ENCODE measurements at places on chromosomes 4 and X.

DNA sequence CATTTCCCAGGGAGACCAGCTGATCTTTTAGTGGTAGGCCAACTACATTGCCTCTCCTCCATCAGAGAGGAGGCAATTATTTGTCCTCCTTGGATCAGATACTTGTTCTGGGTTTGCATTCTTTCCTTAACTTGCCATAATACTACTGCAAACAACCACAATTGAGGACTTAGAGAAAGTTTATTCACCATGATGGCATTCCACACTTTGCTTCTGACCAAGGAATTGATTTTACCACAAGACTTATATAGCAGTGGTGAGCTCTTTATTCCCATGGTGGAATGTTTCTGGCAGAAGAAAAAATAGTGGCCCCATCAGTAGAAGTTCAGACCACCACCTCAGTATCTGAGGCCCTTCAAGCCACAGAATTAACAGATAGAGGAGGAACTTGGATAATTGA lies 123.9 kb upstream of the PPP3CA start:
- DNase-seq = no peak

DNA sequence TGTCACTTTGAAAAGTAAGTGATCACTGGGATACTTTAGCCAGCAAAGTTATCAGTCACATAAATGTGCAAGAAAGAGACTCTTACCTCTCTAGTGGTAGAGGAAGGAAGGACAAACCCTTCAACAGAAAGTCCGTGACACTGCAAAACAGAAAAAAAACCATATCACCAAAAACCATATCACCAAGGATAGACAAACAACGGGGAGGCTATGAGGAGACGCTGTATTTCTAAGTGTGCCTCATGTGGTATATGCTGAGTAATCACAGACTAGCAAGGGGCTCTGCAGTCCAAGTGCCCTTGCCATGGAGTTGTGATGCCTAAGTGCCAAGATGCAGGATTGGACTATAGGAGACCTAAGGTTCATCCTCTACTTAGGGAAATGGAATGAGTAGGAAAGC lies 11.5 kb upstream of the HDAC8 start:
- DNase-seq = no peak

GRCh38 chr4:151148261-151148660 lies 48.8 kb downstream of the RPS3A start:
- no peak for DNase-seq

GRCh38 chr4:180937083-180937482 lies 1306.1 kb upstream of the TENM3 start:
- no peak for DNase-seq

GRCh38 chr4:38170338-38171169 lies 210.4 kb downstream of the PTTG2 start:
- DNase-seq = no peak

DNA sequence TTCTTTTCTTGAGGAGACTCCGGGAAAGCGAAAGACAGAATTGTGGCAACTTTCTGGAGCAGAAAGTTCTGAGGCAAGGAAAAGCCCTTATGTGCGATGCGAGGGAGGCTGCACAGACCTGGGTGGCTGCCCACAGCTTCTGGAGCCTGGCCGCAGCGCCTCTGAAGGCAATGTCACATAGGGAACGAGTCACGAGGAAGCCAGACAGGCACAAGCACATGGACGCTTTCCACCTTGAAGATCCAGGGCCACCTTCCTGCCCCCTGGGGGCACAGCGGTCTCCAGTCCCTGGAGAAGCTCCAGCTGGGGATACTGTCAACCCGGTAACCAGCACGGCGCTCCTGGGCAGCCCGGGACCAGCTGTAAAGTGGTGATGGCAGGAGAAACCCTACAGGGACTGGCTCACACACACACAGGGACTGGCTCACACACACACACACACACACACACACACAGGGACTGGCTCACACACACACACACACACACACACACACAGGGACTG lies 69.8 kb downstream of the MTNR1A start:
- no peak for DNase-seq

DNA sequence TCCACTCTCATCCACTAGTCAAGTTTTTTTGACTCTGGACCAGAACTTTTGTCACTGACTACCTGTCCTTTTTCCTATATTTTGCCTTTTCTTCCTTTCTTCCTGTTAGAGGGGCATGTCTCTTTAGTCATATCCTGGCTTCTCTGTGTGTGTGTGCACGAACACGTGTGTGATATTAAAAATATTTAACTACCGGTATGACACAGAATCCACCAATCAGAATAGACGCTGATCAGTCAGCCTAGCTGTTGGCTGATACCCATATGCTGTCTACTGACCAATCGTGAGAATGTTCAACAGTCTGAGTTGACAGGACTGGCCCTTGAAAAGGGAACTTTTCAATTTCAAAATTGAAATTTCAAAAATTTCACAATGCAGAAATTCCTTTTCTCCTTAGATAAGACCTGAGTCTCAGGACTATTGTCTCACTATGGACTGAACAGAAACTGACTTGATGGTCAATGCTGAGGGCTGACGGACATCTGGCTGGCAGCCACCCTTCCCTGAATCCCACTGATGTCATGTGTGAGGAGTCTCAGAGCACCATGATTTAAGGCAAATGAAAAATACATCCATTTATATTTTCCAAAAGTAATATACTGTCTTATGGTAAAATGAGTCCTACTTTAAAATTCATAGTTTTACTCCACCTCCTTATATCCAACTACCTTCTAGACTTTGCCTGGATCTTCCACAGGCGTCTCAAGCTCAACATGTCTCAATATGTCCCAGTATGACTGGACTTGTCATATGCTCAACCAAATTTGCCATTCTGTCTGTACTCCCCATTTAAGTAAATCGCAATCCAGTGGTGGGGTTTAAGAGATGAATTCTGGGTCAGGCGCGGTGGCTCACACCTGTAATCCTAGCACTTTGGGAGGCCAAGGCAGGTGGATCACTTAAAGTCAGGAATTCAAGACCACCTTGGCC lies 78.0 kb downstream of the CHRNA9 start:
- DNase-seq = no peak

- no peak for DNase-seq
Measured at GRCh38 chr4:16079046-16079445, 4.8 kb downstream of the PROM1 start.

DNA sequence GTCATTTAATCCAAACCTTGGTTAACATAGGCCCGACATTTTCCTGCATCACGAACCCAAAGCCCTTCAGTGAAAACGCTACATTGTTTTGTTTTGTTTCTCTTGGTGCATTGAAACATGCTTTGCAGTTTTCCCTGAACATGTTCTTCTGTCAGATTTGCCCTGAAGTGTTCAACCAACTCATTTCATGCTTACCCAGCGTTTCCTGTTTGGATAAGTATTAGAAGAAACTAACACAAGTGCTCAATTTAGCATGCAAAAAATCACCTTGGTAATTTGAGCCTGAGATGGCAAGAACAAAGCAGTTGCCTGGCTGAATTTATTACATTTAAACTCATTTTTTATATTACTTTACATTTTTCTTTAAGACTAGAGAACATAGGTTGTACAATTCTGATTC lies 160.1 kb upstream of the VCX3A start:
- no peak for DNase-seq

DNA sequence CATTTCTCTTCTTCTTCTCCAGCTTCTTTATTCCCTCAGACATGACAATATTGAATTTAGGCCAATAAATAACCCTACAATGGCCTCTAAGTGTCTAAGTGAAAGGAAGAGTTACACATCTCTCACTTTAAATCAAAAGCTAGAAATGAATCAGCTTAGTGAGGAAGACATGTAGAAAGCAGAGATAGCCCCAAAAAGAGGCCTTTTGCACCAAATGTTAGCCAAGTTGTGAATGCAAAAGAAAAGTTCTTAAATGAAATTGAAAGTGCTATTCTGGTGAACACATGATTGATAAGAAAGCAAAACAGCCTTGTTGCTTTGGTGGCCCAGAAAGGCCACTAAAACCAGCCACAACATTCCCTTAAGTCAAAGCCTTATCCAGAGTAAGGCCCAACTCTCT lies 146.2 kb upstream of the HHIP start:
- DNase-seq = no peak

GRCh38 chr4:152696764-152697261 lies 17.0 kb upstream of the TMEM154 start:
- peak; percentile 34 for DNase-seq
